NCI-H2107 (cell line): ENCODE measurements at places on chromosomes 3 and 15.

DNA sequence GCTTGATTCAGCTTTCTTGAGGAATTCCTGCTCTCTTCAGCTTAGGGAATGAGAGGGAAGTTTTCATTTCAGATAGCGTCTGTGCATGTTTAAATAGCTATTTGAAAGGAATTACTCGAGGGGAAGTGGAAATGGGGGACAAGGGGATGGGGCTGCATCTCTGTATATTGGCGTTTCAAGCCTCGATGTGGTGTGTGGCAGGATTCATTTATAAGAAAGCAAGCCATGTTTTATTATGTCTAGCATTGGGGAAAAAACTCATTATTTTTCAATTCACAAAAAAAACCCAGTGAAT lies 1.0 kb downstream of the ATP2C1 start:
- no peak for DNase-seq

GRCh38 chr3:26018889-26019288 lies 229.0 kb downstream of the OXSM start:
- no peak for DNase-seq

DNA sequence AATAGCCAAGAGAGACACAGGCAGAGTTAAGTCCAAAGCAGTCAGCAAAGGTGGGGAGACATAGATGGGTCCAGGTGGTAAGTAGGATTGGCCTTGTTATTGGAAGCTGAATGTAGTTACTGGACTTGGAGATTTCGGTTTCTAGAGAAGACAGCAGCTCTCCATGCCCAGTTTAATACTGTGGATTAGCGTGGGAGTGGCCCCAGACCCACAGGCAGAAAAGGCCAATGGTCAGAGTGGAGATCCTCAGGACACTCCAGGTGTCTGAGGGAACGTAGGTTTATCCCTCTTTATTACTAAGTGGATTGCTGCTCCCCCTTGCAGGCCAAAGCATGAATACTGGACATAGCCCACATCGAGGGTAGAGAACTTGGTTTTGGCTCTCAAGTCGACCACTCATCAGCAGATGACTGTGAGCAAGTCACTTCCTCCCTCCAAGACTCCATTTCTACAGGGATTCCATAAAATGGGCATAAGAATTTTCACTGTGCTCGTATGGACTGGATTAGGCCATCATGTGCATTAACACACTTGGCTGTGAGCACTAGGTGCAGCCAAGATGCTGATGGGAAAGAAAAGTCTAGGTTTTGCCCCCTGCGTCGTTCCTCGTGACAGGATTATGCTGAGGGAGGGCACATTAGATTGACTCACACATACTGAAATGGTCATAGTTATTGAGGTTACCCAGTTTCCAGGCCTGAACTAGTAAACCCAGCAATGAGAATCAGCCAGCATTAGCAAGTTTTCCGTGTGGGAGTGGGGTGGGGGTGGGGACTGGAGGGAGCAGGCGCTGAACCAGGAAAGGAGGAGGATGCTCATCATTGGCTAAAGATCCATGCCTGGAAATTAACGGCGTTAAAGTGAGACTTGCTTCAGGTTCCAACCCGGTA lies 225.2 kb upstream of the TPRG1 start:
- DNase-seq: no peak

DNA sequence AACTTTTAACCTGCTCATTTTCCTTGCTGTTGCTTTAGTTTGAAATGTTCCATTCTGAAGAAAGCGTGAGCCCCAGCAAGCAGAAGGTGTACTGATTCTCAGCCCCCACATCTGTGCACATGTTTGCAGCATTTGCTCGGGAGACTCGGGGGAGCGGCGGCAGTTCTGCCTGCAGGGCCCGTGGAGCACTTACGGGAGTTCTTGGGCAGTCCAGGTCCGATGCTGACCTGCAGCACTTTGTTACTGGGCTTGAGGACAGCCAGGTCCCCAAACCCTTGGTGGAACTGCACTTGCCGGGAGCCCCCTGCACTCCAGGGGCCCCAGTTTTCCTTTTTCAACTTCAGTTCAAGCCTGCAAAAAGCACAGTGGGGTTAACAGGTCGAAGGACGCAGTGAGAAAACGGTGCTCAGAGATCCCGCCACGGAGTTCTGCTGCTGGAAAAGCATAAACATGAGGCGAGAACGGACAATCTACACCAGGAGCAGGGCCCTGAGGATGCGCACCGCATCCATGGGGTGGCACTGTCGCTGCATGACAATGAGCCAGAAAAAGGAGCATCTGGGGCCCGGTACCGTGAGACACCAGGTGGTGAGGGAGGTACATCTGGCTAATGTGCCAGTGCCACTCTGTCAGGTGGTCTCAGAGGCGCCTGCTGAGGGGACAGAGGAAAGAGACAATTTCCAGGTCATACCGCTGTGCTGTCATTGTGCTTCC lies 45.6 kb upstream of the LDHAL6B start:
- DNase-seq: peak; percentile 39

GRCh38 chr3:150890295-150890694 lies 14.9 kb downstream of the MINDY4B start:
- no peak for DNase-seq

DNA sequence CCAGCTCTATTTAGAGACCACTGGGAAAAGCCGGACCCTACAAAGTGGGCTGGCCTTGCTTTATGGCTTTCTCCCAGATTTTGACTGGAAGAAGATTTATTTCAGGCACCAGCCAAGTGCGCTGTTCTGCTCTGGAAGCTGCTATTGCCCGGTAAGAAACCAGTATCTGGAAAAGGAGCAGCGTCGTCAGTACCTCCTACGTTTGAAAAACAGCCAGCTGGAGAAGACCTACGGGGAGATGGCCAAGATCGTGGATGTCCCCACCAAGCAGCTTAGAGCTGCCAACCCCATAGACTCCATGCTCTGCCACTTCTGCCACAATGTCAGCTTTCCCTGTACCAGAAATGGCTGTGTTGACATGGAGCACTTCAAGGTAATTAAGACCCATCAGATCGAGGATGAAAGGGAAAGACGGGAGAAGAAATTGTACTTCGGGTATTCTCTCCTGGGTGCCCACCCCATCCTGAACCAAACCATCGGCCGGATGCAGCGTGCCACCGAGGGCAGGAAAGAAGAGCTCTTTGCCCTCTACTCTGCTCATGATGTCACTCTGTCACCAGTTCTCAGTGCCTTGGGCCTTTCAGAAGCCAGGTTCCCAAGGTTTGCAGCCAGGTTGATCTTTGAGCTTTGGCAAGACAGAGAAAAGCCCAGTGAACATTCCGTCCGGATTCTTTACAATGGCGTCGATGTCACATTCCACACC lies 60.9 kb downstream of the PXYLP1 start:
- DNase-seq: no peak

GRCh38 chr3:181425074-181425473 lies 286.7 kb upstream of the SOX2 start:
- DNase-seq: no peak

- DNase-seq: no peak
Observed at GRCh38 chr3:114071786-114072185, 15.2 kb downstream of the QTRT2 start.

DNA sequence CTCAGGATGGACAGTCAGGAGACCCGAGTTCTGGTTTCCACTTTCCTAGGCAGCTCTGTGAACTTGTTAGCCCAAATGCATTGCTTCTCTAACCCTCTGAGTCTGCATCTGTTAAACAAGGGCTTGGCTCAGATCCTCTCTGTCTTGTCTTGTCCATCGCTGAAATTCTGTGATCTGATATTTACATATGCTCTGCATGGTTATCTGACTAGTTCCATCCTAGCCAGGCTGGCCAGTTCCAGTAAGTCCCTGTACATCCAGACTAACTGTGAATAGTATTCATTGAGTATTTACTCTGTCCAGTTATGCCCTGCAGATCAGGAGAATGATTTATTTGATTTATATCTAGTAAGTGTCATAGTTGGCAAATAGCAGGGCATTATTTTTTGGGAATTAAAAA lies 27.0 kb upstream of the SV2B start:
- DNase-seq: no peak

DNA sequence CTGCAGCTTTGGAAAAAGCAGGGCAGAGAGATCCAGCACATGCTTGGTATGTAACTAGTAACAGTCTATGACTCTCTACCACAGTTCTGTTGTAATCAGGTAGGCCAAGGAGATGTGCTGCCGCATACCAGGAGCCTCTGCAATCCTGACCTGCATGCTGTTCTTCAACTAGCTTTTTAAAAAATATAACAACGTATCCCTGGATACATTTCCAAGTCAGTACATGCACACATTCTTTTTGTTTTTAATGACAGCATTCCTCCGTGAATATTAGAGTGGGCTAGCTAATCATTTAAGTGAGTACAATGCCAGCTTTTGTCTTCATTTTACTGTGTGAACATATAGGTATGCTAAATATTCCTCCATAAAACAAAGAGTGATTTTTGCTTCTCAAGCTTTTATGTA lies 437.8 kb downstream of the RBMS3 start:
- DNase-seq: no peak

GRCh38 chr3:14358426-14359211 lies 43.8 kb upstream of the SLC6A6 start:
- DNase-seq: no peak

DNA sequence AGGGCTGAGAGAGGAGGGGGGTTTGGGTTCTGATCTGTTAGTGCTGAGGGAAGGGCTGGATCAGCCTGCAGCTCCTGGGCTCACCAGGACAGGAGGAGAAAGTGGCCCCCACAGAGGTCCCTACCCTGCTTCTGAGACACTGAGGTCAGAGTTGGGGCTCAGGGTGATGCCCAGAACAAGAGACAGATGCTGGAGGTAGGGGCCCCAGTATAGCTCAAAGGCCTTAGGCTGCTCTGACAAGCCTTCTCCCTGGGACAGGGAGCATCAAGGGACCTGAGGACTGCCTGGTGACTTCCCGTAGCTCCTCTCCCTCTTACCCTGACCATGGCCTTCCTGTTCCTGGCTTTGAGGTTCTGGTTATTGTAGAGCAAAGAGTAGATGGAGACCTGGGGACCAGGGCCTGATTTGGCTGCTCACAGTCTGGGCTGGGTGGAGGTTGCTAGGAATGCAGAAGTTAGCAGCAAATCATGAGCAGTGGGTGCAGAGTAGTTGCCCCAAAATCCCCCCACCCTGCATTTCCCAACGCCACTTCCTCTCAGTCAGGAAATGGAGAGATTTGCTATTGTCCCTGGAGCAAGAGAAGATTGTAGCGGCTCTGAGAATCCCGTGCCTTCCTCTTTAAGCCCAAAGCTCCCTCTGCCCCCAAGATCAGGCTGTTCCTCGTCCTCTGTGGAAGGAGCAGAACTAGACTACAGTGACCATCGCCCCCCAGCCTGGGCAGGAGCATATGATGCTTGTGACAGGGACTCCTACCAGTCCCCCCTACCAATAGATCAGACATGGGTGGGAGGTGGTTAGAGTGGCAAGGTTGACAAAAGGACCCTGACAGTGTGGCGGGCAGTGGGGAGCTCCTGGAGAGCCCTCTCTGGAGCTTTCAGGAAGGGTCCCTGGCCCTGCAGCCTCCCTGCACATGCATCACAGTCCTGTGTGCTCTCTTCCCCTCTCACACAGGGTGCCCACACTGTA lies 47.4 kb upstream of the SEC22A start:
- DNase-seq: no peak
